GM04504 (cell line): ENCODE measurements at places on chromosomes 3 and 15.

GRCh38 chr3:50612234-50612882, 784 bp upstream of the CISH start:
- DNase-seq = no peak

DNA sequence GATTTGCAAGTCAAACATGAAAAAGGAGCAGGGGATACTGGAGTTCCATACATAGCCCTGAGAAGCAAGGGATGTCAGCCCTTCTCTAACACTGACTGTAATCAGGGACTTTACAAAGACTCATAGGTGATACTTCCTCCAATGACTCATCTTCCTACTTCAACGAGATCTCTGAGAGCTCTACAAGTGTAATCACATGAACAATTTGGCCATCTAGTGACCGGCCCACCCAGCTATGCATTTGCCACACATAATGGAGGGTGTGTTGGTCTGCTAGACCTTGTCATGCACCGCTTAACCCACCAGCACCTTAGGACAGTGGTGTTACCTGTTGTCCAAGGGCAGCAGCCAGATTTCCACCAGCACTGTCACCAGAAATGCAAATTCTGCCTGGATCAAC, 75.3 kb downstream of the NCEH1 start:
- no peak for DNase-seq

- DNase-seq = no peak
These were observed 44.7 kb downstream of the FAM43A start for GRCh38 chr3:194730365-194730764.

- DNase-seq = no peak
These were observed 139.2 kb upstream of the ADAMTS9 start for GRCh38 chr3:64827019-64827418.

DNA sequence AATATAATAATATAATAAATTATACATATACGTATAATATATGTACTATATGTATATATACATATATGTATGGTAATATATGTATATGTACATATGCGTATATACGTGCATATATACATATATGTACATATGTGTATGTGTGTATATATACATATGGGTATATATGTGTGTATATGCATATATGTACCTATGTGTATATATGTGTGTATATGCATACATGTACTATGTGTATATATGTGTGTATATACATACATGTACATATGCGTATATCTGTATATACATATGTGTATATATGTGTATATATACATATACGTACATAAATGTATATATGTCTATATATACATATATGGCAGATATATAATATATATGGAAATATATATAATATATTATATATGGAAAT, 74.8 kb upstream of the ST3GAL6 start:
- DNase-seq = no peak

DNA sequence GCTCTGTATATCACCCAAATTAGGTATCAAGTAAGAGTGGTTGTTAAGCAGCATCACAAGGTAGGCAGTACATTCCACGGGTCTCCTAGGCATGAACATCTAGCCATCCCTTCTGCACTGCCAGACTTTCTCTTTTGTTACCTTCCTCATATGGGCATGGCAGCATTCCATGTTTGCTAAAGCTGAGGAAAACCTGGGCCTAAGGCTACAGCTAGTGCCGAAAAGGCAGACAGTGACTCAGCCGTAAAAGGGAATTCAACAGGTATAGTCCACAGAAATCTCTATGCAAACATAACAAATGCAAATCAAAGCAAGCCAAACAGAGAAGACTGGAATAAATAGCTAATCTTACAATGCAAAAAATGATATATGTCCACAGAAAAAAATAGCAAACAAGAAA, 645.4 kb downstream of the ZBBX start:
- DNase-seq = no peak

- no peak for DNase-seq
These were observed 27.9 kb downstream of the AKAP13 start for GRCh38 chr15:85408270-85408746.

- no peak for DNase-seq
These were observed 61.2 kb upstream of the STRIT1 start for GRCh38 chr3:155354658-155355057.

DNA sequence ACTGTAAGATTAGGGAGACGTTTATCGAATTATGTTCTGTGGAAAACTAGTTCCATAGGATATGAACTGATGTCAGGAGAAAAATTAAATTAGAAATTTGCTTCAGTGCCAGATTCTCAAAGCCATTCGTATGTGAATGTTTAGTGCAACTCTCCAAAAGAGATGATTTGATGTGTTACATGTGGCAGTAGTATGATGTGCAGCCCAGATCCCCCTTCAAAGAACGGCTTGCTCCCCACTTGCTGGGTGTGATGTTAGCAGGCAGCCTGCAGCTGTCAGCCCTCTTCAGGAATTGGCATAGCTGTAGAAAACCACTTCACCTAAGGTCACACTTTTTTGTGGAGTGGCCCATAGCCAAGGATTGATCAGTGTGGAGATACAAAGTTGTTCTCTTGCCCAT, 127.0 kb upstream of the CCDC54 start:
- DNase-seq = no peak

- DNase-seq = no peak
These were observed 26.9 kb downstream of the ZXDC start for GRCh38 chr3:126448893-126449180.

DNA sequence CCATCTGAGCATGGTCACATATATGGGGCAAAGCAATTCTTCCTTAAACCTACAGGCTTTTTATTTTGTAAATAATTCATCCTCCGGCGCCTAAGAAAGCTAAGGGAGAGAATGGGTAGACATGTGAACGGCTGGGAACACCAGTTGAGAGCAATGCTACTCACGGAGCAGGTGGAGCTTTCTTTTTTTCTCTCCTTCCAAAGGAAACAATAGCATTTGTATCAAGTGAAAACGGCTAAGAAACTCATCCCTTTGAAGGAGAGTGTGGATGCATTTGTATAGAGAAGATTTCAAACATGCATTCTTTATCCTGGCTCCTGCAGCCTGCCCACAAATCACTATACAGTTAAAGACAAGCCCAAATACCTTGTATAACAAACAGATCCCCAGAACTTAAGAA, 637.8 kb downstream of the MAGI1 start:
- no peak for DNase-seq

DNA sequence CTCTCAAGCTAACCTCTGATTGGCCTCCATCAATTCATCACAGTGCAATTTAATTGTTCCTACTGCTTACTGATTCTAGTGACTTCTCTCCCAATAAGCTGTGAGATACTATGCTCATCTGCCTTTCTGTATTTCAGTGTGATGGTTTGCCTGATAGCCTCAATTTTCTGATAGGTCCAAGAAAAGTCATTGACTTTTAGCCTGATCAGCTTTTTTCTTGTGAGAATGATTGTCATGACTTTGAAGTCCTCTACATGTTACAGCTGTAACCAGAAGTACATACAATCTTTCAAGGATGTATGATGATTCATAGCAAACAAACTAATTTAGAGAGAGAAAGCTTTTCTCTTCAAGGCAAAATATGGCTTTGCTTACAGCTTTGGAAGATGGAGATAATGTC, 463.8 kb upstream of the CNTN3 start:
- DNase-seq = no peak

- DNase-seq = no peak
These were observed 175.5 kb downstream of the GBE1 start for GRCh38 chr3:81585937-81586336.

DNA sequence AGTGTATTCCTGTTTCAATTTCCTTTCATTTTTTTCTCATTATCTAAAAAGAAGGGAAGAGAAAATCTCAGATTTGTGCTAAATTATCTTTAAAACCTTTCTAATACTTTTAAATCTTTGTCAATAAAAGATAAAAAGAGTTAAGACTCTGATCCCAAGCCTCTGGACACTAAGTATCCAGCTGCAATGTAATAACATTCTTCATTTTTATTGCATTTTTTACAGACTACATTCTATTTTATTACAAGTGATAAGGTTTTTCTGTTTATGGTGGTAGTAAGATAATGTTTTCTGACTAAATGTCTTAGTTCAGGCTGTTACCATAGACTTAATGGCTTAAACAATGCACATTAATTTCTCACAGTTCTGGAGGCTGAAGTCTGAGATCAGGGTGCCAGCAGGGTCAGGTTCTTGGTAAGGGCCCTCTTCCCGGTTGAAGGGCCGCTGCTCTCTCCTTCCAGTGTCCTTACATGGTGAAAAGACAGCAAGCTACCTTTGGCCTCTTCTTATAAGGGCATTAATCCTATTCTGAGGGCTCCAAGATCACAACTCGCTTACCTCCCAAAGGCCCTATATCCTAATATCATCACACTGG, 19.7 kb downstream of the KCNAB1 start:
- no peak for DNase-seq

DNA sequence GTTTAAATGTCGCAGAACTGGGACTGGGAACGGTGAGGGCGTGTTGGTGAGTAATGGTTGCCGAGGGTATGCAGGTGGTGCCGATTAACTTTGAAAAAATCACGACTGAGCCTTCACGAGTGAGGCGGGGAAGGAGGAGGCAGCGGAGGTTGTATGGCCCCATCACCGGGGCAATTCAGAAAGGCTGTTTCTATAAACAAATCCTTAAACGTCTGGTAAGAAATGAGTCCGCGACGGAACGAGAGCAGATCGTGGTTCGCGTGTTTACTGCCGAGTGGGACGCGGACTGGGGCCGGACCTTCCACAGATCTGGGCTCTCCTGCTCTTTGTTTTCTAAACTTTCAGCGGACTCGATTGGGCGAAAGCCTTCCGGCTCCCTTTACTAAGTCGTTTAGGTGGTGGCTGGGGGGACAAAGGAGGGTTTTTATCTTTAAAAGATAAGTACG, 2.7 kb downstream of the IGF1R start:
- DNase-seq = no peak

DNA sequence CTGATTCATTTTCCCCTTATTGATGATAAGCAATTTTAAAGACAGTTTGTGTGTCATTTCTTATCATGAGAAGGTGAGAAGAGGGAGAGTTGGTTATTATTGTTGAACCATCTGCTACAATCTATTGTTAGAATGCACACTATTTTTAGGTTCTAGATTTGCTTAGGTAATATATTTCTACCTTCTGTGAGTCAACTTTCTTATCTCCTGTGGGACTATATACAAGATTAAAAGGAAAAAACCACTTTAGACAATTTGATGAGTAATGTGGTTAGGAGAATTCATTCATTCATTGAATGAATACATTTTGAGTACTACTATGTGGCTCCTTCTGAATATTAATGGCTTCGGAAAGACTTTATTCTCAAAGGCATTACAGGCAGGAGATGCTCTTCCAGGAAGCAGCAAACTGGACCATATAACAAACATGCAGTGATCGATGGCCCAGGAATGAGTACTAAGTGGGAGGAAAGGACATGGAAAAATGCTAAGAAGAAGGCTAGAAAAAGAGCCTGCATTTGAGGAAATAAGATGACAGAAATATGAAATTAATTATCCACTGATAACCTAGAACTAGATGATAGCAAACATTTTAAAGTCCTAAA, 22.4 kb downstream of the SPTSSB start:
- DNase-seq = no peak

DNA sequence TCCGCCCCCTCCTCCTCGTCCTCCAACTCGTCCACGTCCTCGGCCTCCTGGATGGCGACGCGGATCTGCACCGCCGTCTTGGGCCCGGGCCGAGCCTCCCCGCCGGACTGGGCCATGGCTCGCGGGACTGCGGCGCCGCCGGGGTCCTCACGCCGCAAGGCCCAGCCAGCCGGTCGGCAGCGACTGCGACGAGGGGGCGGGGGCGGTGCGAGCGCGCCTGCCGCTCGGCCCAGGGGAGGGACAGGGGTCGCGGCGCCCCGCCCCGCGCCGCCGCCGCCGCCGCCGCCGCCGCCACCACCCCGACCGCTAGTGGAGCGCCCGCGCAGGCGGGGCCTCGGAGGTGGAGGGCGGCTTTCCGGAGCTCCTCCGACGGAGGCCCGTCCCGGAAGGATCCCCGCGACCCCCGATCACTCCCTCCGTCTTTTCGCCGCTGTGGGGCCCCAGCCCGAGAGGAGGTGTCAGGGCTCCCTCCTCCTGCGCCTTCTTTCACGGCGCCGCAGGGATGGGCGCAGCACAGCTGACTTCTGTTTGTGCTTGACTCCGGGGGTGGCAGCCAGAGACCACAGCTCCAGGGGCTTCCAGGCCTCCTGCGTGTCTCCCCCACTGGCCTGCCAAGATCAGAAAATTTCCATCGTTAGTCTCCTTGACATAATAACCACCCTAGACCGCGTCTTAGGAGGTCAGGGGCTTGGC, at the start of gene LARP6:
Gene LARP6 (minus strand): TSS at position 185 of the 693 bp plus-strand sequence. CDS start 69 bp downstream, at position 116.
- no peak for DNase-seq

GRCh38 chr3:156218353-156218744, 98.0 kb downstream of the KCNAB1 start:
- no peak for DNase-seq

- no peak for DNase-seq
These were observed 1.2 kb downstream of the SETD2 start for GRCh38 chr3:47162697-47163168.

DNA sequence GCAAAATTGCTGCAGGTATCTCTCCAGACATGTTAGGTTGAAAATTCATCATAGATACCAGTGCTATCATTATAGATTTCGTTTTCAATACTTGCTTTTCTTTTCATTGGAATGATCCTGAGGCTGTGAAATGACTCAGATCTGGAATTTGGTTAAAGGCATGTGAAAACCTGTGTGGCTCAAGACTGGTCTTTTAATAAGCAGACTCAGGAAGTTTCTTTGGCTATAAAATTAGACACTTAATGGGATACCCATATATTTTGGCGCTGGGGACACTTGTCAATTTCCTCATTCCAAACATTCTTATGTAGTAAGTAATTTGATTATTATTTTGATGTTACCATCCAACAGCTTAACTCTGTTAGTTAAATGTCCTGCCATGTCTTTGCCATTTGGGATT, 1041.1 kb upstream of the GBE1 start:
- no peak for DNase-seq

DNA sequence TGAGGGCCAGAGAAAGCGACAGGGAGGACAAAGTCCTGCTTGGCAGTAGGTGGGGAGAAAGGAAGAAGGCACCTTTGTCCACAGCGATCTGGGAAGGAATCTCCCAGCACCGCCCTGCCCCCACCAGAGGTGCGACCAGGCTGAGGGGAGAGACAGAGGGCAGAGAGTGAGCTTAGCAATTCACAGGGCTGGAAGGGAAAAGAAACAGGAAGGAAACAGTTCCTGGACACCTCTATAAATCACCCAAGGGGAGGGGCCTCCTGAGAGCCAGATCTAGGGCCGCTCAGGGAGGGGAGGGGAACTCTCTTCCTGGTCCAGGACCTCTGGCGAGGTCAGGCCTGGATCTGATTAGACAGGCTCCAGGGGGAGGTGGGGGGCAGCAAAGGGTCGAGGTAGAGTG, 35.4 kb downstream of the RNU5B-1 start:
- DNase-seq = no peak

- no peak for DNase-seq
These were observed 125.9 kb downstream of the NECTIN3 start for GRCh38 chr3:111197485-111197884.

- no peak for DNase-seq
These were observed 290.6 kb upstream of the UMPS start for GRCh38 chr3:124439603-124440002.
